ENCODE measurements at places on chromosomes 5 and 9.

GRCh38 chr5:16539169-16539666 is 73.6 kb upstream of the ZNF622 start:
- DNase-seq: no peak

- DNase-seq: peak; percentile 31
Observed at GRCh38 chr5:176620333-176620981, 9.9 kb downstream of the SNCB start.

DNA sequence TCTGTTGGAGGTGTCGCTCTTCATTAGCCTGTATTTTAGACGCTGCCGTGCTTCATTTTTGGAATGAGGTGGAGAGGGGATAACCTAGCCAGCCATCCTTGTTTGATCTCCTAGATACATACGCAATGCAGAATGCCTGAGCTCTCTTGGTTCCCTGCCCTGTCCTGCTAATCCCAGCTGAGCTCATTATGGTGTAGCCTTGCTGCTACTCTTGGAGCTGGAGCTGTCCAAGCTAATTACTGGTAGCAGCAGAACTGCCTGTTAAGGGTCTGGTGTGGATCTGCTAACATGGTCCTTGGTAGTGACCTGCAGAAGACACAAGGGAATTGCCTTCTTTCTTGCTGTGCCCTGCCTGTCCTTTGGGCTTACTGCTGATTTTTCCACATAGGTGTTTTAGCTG is 207.9 kb downstream of the CNTLN start:
- DNase-seq: no peak

DNA sequence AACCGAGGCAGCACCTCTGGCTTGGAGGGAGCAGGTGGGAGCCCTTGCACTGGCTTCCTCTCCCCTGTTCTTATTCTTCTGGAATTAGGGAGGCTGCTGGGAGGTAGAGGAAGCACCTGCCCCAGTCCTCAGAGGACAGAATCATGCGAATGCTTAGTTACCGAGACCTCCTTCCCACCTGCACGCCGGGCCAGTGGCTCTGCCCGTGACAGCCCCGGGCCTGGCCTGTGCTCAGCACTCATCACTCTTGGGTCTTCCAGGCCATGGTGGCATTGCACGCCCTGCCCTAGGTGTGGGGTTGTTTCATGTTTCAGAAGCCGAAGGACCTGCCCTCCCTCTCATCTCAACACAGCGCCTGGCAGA is 45.3 kb upstream of the NKD2 start:
- DNase-seq: no peak

DNA sequence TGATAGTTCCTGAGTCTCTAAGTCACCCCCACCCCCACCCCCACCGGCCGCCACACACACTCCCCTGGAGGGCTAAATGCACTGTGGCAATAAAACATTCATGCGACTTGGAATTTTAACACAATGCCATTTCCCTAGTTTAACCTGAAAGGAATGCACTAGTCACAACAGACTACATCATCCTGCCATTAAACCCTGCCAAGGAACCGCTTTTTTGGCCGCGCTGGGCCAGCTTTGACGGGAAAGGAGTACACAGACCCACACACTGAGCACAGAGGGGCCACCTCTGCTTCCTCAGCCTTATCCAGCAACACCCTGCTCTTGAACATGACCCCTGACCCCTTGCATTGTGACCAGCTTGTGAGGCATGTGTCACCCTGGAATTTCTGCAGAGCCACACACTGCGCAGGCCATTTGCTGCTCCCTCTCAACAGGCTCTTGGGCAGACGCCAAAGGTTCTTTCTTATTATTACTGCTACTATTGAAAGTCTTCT is 165.3 kb downstream of the BNC2 start:
- DNase-seq: no peak

- DNase-seq: peak; percentile 81
Observed at GRCh38 chr9:99253134-99253533, 31.1 kb downstream of the SEC61B start.

DNA sequence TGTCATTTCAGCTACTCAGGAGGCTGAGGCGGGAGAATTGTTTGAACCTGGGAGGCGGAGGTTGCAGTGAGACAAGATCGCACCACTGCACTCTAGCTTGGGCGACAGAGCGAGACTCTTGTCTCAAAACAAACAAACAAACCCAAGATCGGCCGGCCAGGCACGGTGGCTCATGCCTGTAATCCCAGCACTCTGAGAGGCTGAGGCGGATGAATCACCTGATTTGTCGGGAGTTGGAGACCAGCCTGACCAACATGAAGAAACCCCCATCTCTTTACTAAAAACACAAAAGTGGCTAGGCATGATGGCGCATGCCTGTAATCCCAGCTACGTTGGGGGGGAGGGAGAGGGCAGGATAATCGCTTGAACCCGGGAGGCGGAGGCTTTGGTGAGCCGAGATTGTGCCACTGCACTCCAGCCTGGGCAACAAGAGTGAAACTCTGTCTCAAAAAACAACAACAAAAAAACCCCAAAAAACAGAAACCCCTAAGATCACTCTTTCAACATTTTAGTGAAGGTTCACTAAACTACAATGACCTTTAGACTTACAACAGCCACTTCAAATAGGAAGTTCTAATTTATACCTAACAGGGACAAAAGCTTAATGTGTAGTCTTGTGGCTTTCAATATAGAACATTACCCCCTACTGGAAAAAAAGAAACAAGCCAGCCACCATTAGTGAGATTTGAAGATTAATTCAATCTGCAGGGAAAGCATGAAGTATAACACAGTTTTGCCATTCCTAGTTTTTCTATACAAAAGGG is 7.0 kb downstream of the HSPA9 start:
- DNase-seq: no peak

DNA sequence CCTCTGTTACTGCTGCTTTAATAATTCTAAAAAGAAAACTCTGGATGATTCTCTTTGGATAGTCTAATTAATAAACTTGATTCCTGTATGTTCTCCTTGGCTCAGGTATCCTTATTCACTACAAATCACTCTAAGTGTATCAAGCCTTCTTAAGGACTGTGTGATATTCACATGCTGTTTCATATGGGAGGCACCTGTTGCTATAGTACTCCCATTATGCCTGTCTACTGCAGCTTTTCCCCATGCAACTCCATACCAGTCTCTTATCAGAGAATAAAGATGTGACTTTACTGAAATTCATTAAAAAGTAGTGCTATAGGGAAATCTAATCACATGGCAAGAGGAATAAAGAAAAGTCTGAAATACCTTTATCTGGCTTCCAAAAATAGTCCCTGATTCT is 14.7 kb downstream of the BRD8 start:
- no peak for DNase-seq

- DNase-seq: no peak
Observed at GRCh38 chr9:130995086-130996011, 13.6 kb upstream of the LAMC3 start.

DNA sequence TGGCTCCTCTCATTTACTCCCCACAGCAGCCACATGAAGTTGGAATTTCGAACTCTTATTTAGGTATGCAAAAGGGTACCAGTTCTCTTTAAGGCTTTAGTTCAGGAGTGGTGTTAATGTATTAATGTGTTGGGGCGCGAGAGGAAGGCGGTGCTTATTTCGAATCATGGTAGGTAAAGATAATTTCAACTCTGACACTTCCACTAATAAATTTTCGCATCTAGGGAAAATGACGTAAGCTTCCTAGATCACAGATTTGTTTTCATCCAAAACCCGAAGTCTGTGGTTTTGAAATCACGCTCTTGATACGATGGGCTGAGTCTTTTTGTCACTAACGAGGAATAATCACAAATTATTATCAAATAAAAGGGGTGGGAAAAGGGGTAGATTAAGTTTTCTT is 681 bp downstream of the PPWD1 start:
- no peak for DNase-seq

GRCh38 chr5:154858972-154859871 is 795 bp downstream of the CNOT8 start:
- no peak for DNase-seq

GRCh38 chr5:166979307-166979895 is 1312.0 kb upstream of the WWC1 start:
- DNase-seq: no peak

- no peak for DNase-seq
Observed at GRCh38 chr5:40909264-40909663, at the start of gene C7. C7 (plus strand) TSS chr5:40909497; CDS start chr5:40909611, 114 bp downstream.

GRCh38 chr9:21576331-21577189 is 94.4 kb upstream of the IFNE start:
- DNase-seq: peak; percentile 74

GRCh38 chr5:127582773-127583370 is 65.4 kb downstream of the PRRC1 start:
- DNase-seq: no peak

DNA sequence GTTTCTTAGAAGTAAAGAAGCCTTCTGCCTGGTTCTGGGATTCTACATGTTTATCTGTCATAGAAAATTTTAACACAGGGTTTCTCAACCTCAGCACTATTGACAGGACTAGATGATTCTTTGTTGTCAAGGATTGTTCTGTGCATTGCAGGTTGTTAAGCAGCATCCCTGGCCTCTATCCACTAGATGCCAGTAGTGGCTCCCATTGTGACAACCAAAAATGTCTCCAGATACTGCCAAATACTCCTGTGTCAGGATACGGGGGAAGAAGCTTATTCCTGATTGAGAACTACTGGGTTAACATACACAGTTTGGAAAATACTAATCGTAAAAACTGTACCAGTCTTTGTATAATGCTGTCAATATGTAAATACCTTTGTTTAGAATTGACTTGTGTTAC is 167.1 kb downstream of the NIPBL start:
- no peak for DNase-seq

DNA sequence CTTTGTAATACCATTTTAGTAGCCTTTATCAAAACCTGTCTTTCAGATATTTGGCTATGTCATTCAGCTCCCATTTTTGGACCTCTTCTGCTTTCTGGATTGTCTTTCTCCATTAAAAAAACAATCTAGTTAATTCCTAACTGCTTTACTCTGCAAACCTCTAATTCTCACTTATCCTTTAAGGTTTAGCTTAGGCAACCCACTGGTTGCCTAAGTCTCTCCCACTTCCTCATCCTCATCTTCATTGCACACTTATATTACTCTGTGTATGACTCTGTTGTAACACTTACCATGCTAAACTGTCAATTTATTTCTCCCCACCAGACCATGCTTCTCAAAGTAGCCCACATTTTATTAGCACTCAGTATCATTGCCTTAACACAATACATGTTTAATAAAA is 205.0 kb upstream of the DMRTA1 start:
- DNase-seq: no peak

- DNase-seq: no peak
Observed at GRCh38 chr5:151881621-151882225, 42.9 kb downstream of the GLRA1 start.

GRCh38 chr9:38257626-38258215 is 134.8 kb upstream of the ALDH1B1 start:
- no peak for DNase-seq

- DNase-seq: no peak
Observed at GRCh38 chr5:142287973-142288313, 36.9 kb downstream of the SPRY4 start.
